CD4-positive, alpha-beta T cell treated with Interleukin-2 at 100 ng/mL for 4 hours (primary cell): ENCODE measurements at places on chromosomes 6 and 20.

- DNase-seq, result no peak
Observed at GRCh38 chr6:8060346-8060745, 3.8 kb downstream of the BLOC1S5 start.

GRCh38 chr20:1952737-1953530 lies 40.9 kb downstream of the PDYN start:
- DNase-seq, result no peak

- DNase-seq, result peak; percentile 13
Observed at GRCh38 chr6:159728531-159728964, 1.2 kb downstream of the WTAP start.

DNA sequence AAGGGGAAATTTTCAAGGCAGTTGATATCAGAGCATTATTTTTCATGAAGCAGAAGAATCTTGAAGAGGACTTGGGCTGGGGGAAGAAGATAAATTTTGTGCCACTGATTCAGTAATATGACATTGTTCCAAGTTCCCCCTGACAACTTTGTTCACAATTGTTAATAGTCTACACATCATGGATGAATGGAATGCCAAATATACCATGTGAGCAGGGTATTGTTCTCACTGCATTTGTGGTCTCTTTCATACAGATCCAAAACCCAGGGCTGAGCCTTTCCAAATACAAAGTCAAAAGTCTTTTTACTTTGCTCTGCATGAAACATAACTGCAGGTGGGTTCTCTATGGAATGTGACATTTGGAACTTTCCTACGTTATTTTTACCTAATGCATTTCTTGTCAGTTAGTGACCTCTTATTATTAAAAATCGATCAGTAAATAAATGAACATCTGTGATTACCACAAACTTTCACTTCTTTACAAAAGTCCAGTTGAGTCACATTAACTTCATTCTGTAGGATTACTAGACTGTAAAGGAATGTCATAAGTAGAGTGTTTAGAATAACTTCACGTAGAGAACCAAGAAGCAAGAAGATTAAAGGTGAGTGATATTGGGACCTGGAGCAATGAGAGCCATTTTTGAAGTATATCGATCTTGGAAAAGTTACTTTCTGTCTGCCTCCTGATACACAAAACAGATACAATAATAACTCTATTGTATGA lies 100.9 kb downstream of the RCAN2 start:
- no peak for DNase-seq

- DNase-seq, result no peak
Observed at GRCh38 chr6:136873748-136874147, 48.4 kb upstream of the SLC35D3 start.

DNA sequence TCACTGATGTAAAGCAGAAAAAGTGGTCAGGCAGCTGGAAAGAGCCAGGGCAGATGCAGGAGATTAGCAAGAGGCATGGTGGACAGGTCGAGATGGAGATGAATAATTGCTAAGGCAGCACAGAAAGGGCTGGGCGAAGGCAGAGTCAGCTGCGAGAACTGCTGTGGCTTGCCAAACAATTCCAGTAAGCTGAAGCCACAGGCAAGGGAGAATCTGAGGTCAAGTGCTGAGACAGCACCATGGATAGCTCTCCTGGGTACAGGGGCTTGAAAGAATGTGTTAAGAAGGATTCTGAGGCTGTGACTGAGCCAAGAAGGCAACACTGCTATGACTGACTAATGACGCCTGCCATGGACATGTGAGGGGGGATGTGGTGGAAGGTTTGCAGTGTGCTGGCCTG lies 220.8 kb upstream of the FOXA2 start:
- no peak for DNase-seq

GRCh38 chr6:36333931-36334725 lies 2.6 kb downstream of the BNIP5 start:
- no peak for DNase-seq

- DNase-seq, result no peak
Observed at GRCh38 chr6:13299403-13299821, 28.9 kb downstream of the TBC1D7 start.

GRCh38 chr6:40882323-40882997 lies 156.6 kb downstream of the UNC5CL start:
- no peak for DNase-seq

GRCh38 chr20:5650280-5650691 lies 99.9 kb upstream of the SHLD1 start:
- no peak for DNase-seq

- peak; percentile 20 for DNase-seq
Observed at GRCh38 chr6:166955865-166956443, 396 bp downstream of the RNASET2 start.

DNA sequence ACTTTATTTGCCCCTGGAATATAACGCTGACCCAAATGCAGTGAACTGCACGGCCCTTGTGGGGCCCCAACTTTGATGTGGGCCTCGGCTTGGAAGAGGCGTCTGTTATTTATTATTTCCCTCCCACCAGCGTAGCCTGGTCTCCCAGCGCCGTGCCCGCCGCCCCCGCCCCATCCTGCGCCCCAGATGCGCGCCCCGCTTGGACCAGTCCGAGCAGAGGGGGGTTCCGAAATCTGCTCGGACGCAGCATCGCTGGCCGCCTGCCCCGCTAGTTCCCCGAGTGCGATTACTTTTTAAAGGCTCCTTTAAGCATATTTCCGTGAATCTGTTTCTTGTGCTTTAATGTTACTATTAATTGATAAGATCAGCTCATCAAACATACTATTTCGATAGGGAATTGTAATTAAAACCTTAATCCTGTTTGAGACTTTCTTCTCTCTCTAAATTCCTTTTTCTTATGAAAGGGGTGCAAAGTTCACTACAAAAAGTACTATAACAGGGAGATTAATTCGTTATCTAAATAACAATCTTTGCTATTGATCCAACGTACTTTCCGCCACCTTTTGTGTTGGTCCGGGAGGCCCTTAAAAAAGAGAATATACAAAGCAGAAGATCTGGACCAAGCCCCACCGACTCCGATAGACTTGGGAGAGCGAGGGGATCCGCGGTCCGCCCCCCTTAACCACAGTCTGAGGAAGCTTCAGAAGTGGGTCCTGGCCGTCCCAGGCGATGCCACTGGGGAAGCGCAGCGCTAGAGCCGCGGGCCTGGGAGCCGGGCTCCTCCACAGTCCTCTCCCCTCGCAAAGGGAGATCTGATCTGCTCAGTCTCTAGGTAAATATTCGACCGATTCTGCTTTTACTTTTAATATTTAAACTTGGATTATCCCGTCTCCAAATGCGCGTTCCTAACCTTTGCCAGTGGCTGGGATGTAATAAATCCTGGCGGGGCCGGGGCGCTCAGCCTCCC lies 10.2 kb downstream of the POU3F2 start:
- no peak for DNase-seq

GRCh38 chr6:73309785-73310502 lies 44.1 kb downstream of the DPPA5 start:
- peak; percentile 53 for DNase-seq

DNA sequence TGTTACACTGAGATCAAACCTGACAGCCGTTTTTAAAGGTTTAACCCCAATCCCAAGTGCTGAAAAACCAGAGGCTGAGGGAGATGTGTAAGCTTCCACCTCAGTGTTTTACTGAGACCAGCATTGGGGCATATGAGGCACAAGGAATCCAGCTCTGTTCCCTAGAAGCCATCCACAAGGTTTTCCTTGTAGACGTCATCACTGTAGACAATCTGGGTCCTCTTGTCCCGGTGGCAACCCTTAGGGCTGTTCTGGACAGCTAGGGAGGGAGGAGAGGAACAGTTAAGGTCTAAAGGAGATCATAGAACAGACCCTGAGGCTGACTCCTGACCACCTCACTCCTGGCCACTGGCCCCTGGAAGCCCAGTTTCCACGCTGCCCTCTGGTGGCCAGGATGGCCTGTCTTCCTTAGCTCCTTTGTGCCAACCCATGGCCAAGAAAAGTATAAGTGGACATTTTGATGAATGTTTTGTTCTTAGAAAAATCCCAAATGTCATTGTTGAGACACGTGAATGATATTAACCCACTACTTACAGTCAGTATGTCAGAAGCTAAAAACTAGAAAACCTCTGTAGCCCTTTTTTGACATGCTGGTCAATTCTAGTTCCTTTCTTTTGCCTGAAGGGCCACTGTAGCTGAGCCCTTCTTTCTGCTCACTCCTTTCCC lies 6.4 kb downstream of the CFB start:
- peak; percentile 34 for DNase-seq

- DNase-seq, result no peak
Observed at GRCh38 chr20:33158637-33159385, 9.1 kb upstream of the BPIFA2 start.

DNA sequence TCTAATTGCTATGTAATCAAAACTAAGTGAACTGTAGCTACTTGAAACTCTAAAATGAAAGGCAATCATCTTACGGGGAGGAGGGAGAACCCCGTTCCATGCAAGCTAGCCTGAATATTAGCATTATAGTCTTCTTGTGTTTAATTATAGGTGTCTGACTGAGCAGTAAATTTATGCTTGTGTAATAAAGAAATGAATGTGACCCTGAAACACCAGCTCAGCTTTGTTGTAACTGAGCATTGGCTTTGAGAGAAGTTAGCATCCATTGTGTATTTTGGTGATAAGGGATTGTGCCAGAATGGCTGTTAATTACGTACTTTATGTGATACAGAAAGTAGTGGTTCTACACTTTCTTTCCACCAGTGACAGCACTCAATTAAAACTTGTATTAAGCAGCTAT lies 86.9 kb downstream of the QKI start:
- no peak for DNase-seq
